ENCODE measurements at places on chromosomes 2 and 18.

DNA sequence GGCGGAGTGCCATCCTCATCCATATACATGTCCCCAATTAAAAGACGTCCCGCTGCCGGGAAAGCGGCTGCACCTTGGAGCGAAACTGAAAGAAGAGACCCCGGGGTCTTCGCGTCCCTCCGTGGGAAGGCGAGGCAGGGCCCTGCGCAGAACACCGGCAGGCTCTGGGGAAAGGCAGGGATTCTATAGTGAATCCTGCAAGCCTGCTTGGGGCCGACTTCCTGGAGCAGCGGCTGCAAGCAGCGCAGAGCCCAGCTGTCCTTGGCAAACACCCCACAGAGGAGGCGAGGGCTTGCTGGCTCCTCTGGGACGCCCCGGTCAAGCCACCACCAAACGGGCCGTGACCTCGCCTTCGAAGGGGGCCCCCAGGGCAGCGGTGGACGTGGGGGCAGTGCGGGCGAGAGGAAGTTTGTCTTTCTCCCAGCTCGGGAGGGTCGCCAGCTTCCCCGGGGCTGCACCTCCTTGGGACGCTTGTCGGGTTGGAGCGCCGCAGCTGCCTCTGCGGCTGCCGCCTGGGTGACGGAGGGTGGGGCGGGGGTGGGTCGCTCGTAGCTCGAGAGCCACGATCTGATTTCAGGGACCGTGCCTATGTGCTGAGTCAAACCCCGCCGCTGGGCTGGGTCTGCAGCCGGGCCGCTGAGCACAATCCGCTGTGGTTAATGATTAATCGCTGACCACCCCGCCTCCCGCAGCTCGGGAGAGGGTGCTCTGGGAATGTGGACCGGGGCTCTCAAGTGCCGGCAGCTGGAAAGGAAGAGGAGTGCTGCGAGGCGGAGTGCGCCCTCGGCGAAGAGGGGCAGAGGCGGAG, 486 bp upstream of the GPR39 start:
- peak; percentile 99 for DNase-seq

- no peak for DNase-seq
Measured at GRCh38 chr18:11392292-11392691, 217.1 kb upstream of the SLC35G4 start.

GRCh38 chr2:74181739-74182138, 3.1 kb upstream of the MOB1A start:
- no peak for DNase-seq

- peak; percentile 86 for DNase-seq
Measured at GRCh38 chr18:3814816-3815215, 364.8 kb downstream of the TGIF1 start.

DNA sequence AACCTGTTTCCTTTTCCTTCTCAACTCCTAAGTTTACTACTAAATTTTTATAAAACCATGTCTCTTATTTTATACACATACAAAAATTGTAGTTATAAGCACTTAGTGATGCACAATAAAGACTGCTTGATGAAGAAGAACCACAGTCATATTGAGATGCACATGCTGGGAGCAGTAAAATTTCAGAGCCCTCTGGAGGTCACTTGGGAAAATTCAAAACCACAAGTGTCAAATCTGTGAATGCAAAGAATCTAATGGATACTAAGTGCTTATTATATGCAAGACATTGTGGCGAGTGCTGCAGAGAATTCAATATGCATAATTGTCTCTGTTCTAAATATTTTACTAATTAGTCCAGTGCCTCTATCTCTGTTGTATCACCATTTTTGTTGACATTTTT, 180.5 kb downstream of the VWC2L start:
- DNase-seq: peak; percentile 32

Measured in HCEC 1CT (cell line).